ENCODE measurements at places on chromosomes 4 and X. TPM values are rescaled to one million over a fixed set of nuclear protein-coding genes. Genes with fewer than 3 reads are reported as not detected.

- no peaks in the 10 kb centered on the region for H3K36me3 ChIP-seq
- no peaks in the 10 kb centered on the region for H3K4me1 ChIP-seq
- H3K27ac ChIP-seq: no peak overlapping the region
- H3K4me3 ChIP-seq: no peak overlapping the region
- no peaks in the 10 kb centered on the region for H3K27me3 ChIP-seq
Measured at GRCh38 chrX:43586830-43587229, 69.3 kb upstream of the MAOA start.

- no peak overlapping the region for H3K4me3 ChIP-seq
- H3K27ac ChIP-seq: no peak overlapping the region
- H3K36me3 ChIP-seq: no peaks in the 10 kb centered on the region
- H3K27me3 ChIP-seq: no peaks in the 10 kb centered on the region
Measured at GRCh38 chr4:75042601-75043208, 109.8 kb downstream of the PARM1 start.

DNA sequence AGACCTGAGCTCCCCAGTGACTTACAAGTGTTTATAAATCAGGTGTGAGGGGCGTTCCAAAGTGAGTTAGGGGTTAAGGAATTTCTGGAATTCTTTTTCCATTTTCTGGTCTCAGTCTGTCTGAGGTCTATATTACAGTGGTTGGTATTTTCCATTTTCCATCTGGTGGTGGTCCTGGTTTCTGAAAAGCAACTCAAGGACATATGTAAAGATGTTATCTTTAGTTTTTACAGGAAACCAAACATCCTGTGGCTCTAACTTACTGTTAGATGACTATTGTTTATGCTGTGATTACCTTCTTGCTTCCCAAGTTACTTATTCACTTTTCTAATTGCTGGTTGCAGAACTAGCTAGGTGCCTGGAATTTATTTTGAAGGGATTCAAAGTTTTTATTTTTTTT is 53.5 kb upstream of the IL21 start:
- no peak overlapping the region for H3K4me3 ChIP-seq
- H3K27me3 ChIP-seq: no peaks in the 10 kb centered on the region
- H3K4me1 ChIP-seq: peaks cover 2% of the 10 kb centered on the region
- H3K36me3 ChIP-seq: no peaks in the 10 kb centered on the region

DNA sequence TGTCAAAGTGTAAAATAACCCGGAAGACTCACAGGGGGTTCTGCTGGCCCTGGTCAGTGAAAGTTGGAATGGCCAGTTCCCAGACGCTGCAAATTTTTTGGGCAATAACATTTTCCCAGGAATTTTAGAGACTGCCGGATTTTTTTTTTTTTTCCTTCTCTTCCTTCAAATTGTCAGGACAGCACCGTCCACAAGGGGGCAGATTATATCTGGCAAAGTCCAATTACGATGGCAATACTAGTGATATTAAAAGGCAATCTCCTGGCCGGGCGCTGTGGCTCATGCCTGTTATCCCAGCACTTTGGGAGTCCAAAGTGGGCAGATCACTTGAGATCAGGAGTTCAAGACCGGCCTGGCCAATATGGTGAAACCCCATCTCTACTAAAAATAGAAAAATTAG is 20.5 kb downstream of the SLC25A5 start:
- no peak overlapping the region for H3K4me3 ChIP-seq
- H3K27ac ChIP-seq: no peak overlapping the region
- no peaks in the 10 kb centered on the region for H3K36me3 ChIP-seq
- no peaks in the 10 kb centered on the region for H3K27me3 ChIP-seq
- peak; percentile 23 for DNase-seq

DNA sequence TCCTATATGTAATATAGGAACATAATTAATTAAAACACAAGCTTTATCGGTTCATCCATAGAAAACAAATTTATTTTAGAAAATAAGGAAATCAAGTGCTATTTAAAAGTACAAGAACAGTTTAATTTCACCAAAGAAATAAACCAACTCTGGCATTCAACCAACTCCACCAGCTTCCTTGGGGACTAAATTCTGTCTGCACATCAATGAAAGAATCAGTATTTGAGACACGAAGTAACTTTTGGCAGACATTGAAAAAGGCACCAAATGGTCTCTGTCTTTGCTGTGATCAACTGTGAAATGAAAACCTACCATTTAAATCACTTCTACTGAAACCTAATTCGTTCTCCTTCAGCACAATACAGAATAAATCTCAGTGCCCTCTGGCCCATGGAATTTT is 719.7 kb upstream of the GRIA3 start:
- no peak for DNase-seq
- no peak overlapping the region for H3K27ac ChIP-seq
- no peaks in the 10 kb centered on the region for H3K27me3 ChIP-seq
- H3K36me3 ChIP-seq: no peaks in the 10 kb centered on the region

DNA sequence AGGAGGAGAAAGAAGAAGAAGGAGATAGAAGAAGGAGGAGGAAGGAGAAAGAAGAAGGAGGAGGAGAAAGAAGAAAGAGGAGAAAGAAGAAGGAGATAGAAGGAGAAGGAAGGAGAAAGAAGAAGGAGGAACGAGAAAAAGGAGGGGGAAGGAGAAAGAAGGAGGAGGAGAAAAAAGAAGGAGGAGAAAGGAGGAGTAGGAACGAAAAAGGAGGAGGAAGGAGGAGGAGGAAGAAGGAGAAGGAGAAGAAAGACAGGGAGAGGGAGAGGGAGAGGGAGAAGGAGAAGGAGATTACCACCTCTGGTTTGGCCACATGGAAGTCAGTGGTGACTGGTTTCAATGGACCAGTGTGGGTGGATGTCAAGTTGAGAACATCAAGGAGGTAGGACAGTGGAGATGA is 50.0 kb upstream of the VEGFD start:
- no peak overlapping the region for H3K27ac ChIP-seq
- no peaks in the 10 kb centered on the region for H3K4me1 ChIP-seq
- no peak for DNase-seq
- no peaks in the 10 kb centered on the region for H3K36me3 ChIP-seq

GRCh38 chr4:8229331-8229975 is 30.4 kb downstream of the SH3TC1 start:
- DNase-seq: peak; percentile 31
- peaks cover 48% of the 10 kb centered on the region for H3K36me3 ChIP-seq
- H3K4me1 ChIP-seq: peaks cover 53% of the 10 kb centered on the region
- H3K4me3 ChIP-seq: no peak overlapping the region

DNA sequence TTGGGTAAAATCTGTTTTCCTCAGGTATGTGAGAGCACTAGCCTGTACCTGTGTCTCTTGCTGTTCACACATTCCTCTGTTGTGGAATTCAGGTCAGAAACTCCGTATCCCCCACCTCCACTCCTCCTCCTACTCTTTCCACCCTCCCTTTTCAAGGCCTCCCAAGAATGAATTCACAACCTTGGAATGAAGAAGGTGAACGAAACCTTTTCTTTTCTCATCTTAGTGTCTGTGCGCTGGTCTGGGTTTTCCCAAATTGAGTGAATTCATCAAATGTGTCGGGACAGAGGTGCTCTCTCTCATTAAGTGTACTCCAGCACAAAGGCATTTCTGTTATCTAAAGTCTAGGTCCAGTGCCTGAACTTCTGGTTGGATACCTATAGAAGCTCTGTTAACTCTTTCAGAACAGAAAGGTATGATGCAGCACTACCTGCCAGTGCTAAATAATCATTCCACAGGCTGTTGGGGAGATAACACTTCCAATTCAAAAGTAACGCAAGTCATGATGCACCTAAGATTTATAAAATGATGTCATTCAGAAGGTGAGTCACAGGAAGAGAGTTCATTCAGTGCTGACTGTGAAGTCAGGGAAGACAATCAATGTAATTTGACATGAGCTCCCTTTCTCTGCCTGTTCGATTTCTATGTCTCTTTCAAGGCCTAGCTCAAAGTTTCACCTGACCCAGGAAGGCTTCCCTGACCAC is 41.9 kb downstream of the COL4A6 start:
- H3K4me3 ChIP-seq: no peak overlapping the region
- no peaks in the 10 kb centered on the region for H3K4me1 ChIP-seq
- DNase-seq: no peak
- H3K27me3 ChIP-seq: no peaks in the 10 kb centered on the region
- no peak overlapping the region for H3K27ac ChIP-seq

DNA sequence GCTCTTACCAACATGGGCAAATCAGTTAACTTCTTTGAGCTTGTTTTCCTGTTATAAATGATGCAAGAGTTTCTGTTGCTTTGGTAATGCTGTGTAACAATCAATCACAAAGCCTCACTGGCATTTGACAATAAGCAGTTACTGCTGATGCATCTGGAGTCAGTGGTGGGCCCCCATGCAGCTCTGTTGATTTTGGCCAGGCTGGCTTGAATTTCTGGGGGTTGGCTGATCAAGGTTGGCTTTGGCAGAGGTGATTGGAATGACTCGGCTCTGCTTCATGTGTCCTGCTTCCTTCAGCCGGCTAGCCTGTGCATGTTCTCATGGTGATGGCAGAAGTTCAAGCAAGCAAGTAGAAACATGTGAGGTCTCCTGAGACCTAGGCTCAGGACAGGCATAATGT is 90.4 kb downstream of the PHEX start:
- H3K27ac ChIP-seq: no peak overlapping the region
- no peak for DNase-seq
- no peaks in the 10 kb centered on the region for H3K27me3 ChIP-seq
- no peaks in the 10 kb centered on the region for H3K36me3 ChIP-seq
- H3K4me3 ChIP-seq: no peak overlapping the region
- no peaks in the 10 kb centered on the region for H3K4me1 ChIP-seq

GRCh38 chr4:81786063-81786763 is 314.5 kb upstream of the RASGEF1B start:
- DNase-seq: no peak
- H3K4me3 ChIP-seq: no peak overlapping the region
- peaks cover 3% of the 10 kb centered on the region for H3K4me1 ChIP-seq

DNA sequence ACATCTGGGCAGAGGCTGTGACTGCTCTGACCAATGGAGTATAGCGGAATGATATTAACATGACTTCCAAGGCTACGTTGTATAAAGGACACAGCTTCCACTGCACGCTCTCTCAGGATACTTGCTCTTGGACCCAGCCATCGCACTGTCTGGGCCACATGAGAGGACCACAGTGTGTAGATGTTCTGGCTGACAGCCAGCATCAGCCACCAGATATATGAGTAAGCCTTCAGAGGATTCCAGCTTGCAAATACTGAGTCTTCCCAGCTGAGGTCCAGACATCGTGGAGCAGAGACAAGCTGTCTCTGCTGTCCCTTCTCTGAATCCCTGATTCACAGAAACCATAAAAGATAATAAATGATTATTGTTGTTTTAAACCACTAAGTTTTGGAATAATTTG is 146.8 kb upstream of the USP9X start:
- no peak overlapping the region for H3K4me3 ChIP-seq
- no peak for DNase-seq
- no peak overlapping the region for H3K27ac ChIP-seq

DNA sequence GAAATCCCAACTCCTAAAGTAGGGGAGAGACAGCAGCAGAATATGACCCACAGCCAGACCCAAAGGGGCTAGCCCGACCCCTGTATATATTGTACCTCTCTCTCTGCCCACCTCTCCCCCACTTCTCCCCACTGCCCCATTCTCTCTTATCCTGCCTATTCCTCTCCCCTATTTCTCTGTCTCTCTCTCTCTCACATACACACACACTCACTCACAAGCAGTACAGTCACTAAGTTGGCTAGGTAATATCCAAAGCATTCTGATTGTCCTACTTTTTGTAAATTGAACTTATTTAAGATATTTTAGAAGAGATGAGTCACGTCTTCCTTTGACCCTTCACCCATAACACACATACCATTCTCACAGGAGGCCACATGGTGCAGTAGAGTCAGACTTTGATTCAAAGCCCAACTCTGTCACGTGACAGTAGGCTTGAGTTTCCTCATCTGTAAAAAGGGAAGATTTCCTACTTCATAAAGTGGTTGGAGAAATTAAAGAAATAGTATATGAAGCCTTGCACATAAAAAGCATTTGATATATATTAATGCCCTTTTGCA is 29.5 kb downstream of the SRPX2 start:
- no peaks in the 10 kb centered on the region for H3K27me3 ChIP-seq
- DNase-seq: no peak
- no peak overlapping the region for H3K27ac ChIP-seq
- no peaks in the 10 kb centered on the region for H3K4me1 ChIP-seq
- no peaks in the 10 kb centered on the region for H3K36me3 ChIP-seq
- H3K4me3 ChIP-seq: no peak overlapping the region

- H3K4me3 ChIP-seq: no peak overlapping the region
- no peaks in the 10 kb centered on the region for H3K27me3 ChIP-seq
- peak; percentile 18 for DNase-seq
- no peaks in the 10 kb centered on the region for H3K36me3 ChIP-seq
Measured at GRCh38 chrX:39439906-39440798, 638.9 kb downstream of the MID1IP1 start.

- H3K27me3 ChIP-seq: no peaks in the 10 kb centered on the region
- no peaks in the 10 kb centered on the region for H3K4me1 ChIP-seq
- no peak overlapping the region for H3K27ac ChIP-seq
- H3K36me3 ChIP-seq: no peaks in the 10 kb centered on the region
Measured at GRCh38 chrX:50618788-50619558, 148.3 kb upstream of the DGKK start.

GRCh38 chr4:13903901-13904300 is 276.4 kb upstream of the BOD1L1 start:
- no peak for DNase-seq
- H3K27ac ChIP-seq: no peak overlapping the region
- no peaks in the 10 kb centered on the region for H3K4me1 ChIP-seq
- no peaks in the 10 kb centered on the region for H3K27me3 ChIP-seq
- no peak overlapping the region for H3K4me3 ChIP-seq

DNA sequence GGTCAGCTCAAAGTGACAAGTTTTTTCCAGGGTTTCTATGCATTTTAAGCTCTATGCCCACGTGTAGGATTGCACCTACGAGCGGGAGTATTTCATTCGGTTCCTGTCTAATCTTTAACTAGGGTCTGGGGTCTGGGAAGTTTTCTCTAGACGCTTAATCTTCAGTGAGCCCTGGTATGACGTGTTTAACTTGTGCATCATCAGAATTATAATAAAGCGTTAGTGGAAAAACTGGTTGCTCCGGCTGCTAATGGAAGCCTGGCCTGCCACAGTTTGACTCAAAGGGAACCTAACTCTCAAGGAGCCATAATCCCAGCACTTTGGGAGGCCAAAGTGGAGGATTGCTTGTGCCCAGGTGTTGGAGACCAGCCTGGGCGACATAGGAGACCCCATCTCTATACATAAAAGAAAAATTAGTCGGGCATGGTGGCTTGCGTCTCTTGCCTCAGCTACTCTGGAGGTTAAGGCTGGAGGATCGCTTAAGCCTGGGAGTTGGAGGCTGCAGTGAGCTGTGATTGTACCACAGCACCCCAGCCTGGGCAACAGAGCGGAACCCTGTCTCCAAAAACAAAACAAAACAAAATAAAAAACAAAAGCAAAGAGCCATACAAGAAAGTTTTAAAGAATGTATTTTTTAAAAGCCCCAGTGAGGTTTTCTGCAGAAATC is 30.2 kb downstream of the ARSD start:
- no peaks in the 10 kb centered on the region for H3K27me3 ChIP-seq
- DNase-seq: no peak
- no peaks in the 10 kb centered on the region for H3K4me1 ChIP-seq
- H3K36me3 ChIP-seq: no peaks in the 10 kb centered on the region

GRCh38 chr4:69838977-69839376 is 21.0 kb downstream of the SULT1E1 start:
- no peak for DNase-seq
- H3K4me3 ChIP-seq: no peak overlapping the region
- no peaks in the 10 kb centered on the region for H3K36me3 ChIP-seq
- H3K4me1 ChIP-seq: no peaks in the 10 kb centered on the region
- H3K27ac ChIP-seq: no peak overlapping the region
- H3K27me3 ChIP-seq: no peaks in the 10 kb centered on the region

BCLAF3 gene
- 8.5 TPM for total RNA-seq

POLN gene
- total RNA-seq: 2.1 TPM

GPR82 gene
- not detected for total RNA-seq

C1QTNF7 gene
- not detected for total RNA-seq

PRRG3 gene
- not detected for total RNA-seq
